B cell (primary cell): ENCODE measurements at places on chromosomes 3 and 15.

DNA sequence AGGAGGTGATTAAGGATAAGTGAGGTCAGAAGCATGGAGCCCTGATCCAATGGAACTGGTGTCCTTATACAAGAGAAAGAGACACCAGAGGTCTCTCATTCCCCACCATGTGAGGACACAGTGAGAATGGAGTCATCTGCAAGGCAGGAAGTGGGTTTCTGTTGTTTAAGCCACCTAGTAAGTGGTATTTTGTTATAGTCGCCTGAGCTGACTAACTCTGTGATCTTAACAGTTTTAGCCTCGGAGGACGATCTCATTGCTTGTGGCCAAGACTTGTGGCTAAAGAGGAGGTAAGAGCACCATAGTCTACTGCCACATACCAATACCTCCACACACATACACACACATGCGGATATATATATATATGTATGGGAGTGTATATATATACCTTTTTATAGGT lies 73.8 kb downstream of the MCTP2 start:
- peak; percentile 16 for DNase-seq

DNA sequence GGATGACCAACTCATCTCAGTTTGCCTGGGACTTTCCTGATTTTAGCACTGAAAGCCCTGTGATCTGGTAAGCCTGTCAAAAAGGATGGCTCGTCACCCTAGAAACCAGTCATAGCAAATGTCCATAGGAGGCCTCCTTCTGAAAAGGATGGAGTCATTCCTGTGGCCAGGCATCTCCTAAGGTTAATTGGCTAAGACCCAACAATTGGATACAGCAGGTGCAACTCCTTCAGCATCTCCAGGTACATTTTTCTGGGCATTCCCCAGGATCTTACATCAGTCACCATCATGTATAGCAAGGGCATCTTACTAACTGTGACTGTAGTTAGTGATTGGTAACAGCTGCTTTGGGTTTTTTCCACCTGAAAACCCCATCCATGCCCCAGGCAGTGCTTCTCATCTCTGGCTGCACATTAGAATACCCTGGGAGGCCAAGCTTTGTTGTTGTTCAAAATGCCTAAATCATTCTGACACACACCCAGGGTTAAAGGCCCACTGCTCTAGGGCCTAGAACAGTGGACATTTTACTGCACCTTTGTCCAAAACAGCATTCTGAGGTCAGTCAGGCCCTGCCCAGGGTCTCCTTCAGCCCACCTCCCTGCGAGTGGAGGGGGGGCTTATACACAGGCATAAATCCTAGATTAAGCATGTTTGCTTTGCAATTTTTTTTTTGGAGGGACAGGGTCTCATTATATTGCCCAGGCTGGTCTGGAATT lies 28.3 kb upstream of the GALNT15 start:
- DNase-seq: no peak

DNA sequence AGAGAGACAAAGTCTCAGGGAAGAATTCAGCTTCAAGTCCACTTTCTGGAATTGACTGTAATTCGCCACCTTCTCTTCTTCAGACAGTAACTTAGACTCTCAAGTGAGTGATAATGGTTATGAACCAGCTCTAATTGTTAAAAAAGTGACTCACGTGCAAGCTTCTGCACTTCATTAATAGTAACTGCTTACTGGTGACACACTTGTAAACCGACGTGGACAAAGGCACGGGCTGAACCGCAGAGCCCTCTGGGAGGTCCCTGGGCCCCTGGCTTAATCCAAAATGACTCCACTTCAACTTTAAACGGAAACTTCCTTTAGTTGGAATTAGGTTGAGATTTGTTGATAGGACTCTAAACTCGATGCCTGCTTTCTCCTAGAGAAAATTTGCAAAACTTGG lies 17.0 kb downstream of the MUC4 start:
- no peak for DNase-seq

DNA sequence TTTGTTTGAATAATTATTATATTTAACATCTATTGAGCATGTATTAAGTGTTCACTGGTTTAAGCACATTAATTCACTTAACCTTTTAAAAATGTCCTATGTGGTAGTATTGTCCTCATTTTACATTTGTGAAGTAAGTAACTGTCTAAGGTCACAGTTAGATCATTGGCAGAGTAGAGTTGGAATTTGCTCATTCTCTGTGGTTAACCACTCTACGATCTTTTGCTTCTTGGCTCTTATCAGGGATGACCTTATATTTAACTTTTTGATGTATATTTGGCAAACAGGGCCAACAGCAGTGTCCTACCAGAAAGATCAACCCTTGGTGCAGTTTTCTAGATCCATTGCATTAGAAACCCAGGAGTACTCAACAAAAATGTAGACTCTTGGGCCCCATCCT lies 34.0 kb downstream of the PXK start:
- no peak for DNase-seq

GRCh38 chr3:107816107-107816506 lies 274.7 kb downstream of the CD47 start:
- no peak for DNase-seq

GRCh38 chr3:71211083-71211482 lies 372.4 kb downstream of the FOXP1 start:
- DNase-seq: no peak

GRCh38 chr3:151219056-151219455 lies 16.0 kb upstream of the GPR171 start:
- no peak for DNase-seq
